ENCODE measurements at places on chromosomes 5 and 9. TPM values are rescaled to one million over a fixed set of nuclear protein-coding genes. Genes with fewer than 3 reads are reported as not detected.
A peak's percentile ranks its signal among the peaks of the same experiment; 100 is the strongest.

GRCh38 chr5:76257897-76258296 is 145.2 kb upstream of the IQGAP2 start:
- no peak for DNase-seq

GRCh38 chr5:11715461-11716196 is 188.6 kb downstream of the CTNND2 start:
- DNase-seq = no peak

GRCh38 chr5:139389701-139390638 is at the start of gene MZB1:
MZB1 (minus strand) TSS chr5:139389913; CDS start chr5:139389856, 57 bp downstream.
- no peak for DNase-seq

DNA sequence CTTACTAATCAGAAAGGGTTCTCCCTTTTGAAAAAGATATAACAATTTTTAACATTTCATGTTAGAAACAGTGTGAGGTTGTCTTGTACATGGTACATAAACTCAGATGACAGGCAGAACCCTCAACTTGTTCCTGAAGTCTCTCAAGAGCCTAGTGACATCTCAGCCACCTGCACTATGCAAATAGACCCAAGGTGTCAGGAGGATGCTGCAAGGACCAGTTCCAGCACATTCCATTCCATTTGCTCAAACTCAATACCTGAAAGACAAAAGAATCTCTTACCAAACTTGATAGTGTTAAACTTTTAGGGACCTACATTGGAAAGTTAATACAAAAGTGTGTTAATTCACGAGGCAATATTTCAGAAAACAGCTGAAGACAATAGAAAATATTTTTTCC is 544.6 kb downstream of the CETN3 start:
- DNase-seq = no peak

- DNase-seq = no peak
These were observed 154.7 kb downstream of the FAM114A2 start for GRCh38 chr5:153883854-153884611.

GRCh38 chr5:28499766-28500290 is 1461.4 kb upstream of the CDH9 start:
- no peak for DNase-seq

DNA sequence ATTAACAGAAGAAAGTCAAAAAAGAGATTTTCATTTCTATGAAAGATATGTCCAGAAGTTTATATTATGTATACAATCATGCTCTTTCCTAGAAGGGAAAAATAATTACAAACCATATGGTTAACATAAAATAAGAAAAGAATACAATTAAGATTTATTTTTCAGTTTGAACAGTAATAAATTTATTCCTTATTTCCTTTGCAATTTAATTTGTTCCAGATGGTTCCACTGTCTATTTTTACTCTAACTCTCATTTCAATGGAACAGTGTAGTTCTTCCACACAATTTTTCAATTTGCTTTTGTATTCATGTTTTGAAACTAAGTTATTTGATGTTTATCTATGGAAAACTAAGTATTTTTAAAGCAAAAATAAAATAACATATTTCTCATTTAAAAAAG is 1026.3 kb downstream of the TAF11L14 start:
- no peak for DNase-seq

GRCh38 chr9:133879615-133880014 is 112.5 kb downstream of the VAV2 start:
- DNase-seq = no peak

- DNase-seq = no peak
These were observed 118.4 kb downstream of the MARCHF11 start for GRCh38 chr5:16061163-16061562.

- DNase-seq = no peak
These were observed 466.0 kb upstream of the ARRDC3 start for GRCh38 chr5:91849069-91849468.

- no peak for DNase-seq
These were observed 45.6 kb downstream of the NNT start for GRCh38 chr5:43648499-43649124.

DNA sequence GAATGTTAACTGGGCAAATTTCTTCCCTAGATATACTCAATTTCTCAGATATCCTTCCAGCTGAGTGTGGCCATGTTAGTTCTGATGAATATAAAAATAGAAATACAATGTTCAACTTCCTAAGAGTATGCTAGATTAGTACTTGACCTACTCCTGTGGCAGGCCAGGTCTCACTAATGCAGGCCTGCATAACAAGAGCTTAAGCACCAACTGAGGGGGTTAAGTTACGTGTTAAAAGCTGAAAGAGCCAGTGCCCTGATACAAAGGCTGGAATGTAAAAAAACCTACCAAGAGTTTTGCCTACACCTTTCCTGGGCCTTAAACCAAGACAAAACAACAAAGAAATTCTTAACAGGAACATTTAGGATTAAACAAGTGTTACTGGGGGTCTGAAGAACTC is 102.8 kb downstream of the MRPS30 start:
- DNase-seq = no peak

DNA sequence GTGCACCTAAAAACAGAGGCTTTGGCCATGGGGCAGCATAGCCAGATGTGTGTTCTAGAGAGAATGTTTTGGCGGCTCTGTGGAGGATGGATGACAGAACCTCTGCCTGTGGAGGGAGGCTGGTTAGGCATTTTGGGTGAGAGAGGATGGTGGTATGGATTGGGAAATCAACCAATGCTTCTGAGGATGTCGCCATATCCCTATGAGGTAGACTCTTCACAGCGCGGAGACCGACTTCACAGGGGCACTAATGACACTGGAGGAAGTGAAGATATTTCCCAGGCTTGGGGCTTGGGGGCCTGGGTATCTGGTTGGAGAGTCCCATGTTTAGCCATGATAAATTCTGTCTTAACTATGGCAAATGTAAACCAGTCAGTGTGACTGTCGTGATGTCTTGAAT is 140.6 kb upstream of the KLF4 start:
- DNase-seq = no peak

GRCh38 chr5:32840606-32841005 is 129.5 kb downstream of the NPR3 start:
- DNase-seq = no peak

DNA sequence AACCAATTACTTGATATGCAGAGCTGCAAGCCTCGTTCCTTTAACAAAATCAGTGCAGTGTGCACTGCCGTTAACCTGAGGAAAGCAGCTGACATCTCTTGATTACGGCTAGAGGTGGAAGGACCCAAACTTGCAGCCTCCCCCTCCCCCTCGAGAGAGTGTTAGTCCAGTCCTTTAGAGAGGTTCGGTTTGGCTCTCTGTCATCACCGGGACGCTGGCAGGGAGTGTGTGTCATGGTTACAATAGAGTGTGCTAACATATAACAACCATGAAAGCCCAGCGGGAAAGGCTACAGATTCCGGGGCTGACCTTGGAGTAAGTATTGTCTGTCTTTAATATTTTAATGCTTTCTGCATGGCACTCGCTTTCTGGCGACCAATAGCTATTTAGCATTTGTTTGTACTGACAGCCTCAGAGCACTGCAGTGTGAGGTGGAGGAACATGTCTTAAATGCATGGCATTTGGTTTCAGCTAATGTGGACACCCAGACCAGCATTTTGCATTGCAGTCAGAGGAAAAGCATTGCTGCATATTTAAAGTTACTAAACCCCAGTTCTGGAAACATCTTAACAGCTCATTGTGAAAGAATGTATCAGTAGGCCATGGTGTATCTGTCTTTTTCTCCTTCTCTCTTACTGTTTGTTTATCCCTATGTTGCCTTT is 237.5 kb downstream of the CD180 start:
- DNase-seq = peak; percentile 47

DNA sequence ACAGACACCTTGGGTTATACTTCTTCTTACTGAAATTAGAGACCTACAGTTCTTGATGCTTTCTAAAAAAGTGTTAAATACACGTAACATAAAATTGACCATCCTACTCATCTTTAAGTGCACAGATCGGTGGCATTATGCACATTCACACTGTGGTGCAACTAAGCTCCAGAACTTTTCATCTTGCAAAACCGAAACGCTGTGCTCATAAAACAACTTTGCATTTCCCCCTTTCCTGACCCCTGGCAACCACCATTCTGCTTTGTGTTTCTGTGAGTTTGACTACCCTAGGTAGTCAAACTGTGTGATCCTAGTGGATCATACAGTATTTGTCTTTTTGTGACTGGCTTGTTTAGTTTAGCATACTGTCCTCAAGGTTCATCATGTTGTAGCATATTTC is 3.9 kb downstream of the MVB12B start:
- DNase-seq = no peak

DNA sequence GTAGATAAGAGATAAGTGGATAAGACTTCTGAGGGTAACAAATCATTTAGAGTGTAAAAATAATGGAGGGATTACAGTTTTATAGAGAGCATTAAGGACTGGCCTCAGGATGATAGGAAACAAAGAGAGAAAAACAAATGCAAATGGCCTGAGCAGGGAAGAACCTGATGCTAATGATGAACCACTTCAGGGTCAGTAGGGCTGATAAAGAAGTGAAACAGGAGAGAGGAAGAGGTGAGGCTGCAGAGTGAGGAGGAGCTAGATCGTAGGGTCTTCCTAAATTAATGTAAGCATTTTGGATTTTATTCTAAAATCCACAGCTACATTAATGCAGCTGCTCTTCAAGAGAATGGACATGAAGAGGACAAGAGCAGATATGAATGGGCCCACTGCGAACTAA is 698.0 kb upstream of the MEF2C start:
- no peak for DNase-seq

DNA sequence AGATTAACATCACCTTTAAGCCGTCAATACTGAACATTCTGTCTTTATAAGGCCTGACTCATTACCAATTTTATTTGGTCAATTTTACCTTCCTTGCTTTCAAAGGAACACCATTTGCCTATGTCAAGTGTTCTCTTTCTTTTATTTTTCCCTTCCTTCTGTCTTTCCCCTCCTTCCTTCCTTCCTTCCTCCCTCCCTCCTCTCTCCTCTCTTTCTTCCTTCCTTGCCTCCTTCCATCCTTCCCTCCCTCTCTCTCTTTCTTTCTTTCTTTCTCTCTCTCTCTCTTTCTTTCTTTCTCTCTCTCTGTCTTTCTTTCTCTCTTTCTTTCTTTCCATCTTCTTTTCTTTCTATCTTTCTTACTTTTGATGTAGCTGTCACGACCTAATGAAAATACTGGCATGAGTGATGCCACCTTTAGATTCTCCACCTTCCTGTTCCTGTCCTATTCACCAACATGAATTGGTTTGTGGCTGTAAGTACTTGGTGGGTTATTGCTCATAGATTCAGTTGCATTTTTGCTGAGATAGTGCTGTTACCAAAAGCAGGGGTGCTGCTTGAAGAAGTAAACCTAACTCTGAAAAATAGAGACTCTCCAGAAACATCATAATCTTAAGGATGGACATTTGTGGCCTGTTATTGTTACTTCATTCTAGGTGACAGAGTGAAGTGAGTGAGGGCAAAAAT is 33.8 kb downstream of the DOCK8 start:
- no peak for DNase-seq

DNA sequence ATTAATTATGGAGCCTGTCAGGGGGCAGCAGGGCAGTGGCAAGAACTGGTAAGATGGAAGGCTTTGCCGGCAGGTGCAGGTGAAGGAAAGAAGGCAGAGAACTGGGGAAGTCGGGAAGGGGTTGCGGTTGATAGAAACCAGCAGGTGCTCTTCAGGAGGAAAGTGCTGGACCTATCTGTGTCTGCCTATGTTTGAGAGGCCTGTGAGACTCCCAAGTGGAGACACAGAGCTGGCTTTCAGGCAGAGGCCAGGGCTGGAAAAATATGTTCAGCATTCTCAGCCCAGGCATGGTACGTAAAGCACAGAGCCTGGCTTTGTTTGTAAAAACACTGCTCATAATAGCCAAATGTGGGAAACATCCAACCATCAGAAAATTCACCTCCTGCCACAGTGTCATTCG is 69.5 kb downstream of the S1PR3 start:
- no peak for DNase-seq

- DNase-seq = no peak
These were observed 119.3 kb downstream of the SSBP2 start for GRCh38 chr5:81631621-81632020.

- no peak for DNase-seq
These were observed 7.9 kb upstream of the OXCT1 start for GRCh38 chr5:41878173-41878572.

DNA sequence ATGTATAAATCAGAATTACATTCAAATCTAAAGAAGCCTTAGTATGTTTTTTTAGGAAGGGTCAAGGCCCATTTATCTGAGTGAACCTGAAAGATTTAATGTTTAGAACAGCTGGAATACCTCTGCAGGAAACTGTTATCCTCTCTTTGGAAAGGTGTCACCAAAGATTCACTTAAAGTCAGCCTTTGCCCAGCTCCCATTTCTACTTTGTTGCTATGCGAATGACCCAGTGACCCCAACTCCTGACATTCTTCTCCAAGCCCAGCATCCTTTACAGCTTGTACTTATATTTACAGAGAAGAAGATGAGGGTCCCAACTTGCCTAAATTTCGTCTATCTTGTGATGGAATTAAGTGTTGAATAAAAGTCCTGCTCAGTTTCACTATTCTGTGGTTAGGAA is 1198.6 kb downstream of the CDH12 start:
- no peak for DNase-seq

- no peak for DNase-seq
These were observed 12.5 kb upstream of the SLC35D2 start for GRCh38 chr9:96395964-96396363.

GRCh38 chr9:7456793-7457530 is 342.6 kb downstream of the DMAC1 start:
- DNase-seq = no peak

GRCh38 chr9:96720435-96720834 is 57.5 kb downstream of the ZNF510 start:
- no peak for DNase-seq

DNA sequence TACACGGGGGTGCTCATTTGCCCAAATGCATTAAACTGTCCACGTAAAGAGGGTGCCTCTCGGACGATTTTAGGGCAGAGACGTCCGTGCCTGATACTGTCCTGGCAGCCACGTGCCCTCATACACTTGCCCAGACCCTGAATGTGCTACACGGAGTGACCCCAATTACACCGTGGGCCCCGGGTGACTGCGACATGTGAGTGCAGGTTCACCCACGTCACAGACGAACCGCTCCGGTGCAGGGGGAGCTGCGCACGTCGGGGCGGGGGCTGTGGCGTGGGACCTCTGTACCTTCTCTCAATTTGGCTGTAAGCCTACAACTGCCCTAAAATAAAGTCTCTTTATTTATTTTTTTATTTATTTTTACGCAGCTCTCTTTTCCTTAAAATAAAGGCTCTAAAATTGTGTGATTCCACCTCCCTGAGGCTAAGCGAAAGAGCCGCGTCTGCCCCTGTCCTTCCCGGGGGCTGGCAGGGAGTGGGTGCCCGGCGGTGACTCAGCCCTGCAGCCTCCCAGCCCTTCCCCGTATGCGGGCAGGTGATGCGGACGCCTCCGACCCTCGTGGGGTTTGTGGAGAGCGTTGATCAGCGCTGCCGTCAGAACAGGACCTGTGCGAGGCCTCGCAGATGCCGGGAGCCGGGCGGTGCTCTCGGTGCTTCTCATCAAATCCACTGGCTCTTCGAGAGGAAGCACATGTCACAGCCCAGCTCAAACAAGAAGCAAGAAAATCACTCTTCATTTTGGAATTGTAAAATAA is 9.2 kb upstream of the EGFL7 start:
- DNase-seq = no peak

PCDHB13 gene
- total RNA-seq = 2.1 TPM

LNPEP gene
- total RNA-seq = 40.6 TPM

GAS1 gene
- 9.8 TPM for total RNA-seq

IFNA2 gene
- not detected for total RNA-seq

CDH6 gene
- total RNA-seq = 13.2 TPM

ABLIM3 gene
- 35.3 TPM for total RNA-seq

SYK gene
- total RNA-seq = 49.7 TPM

EPB41L4A gene
- total RNA-seq = 31.3 TPM

GAPT gene
- total RNA-seq = 2.6 TPM

GMCL2 gene
- total RNA-seq = not detected

TRIM7 gene
- total RNA-seq = 5.7 TPM

Data from left lung (tissue), 14 donors.